ENCODE measurements at places on chromosomes 2 and 18.

GRCh38 chr18:13570216-13570615 lies 156.1 kb downstream of the FAM210A start:
- DNase-seq: no peak

DNA sequence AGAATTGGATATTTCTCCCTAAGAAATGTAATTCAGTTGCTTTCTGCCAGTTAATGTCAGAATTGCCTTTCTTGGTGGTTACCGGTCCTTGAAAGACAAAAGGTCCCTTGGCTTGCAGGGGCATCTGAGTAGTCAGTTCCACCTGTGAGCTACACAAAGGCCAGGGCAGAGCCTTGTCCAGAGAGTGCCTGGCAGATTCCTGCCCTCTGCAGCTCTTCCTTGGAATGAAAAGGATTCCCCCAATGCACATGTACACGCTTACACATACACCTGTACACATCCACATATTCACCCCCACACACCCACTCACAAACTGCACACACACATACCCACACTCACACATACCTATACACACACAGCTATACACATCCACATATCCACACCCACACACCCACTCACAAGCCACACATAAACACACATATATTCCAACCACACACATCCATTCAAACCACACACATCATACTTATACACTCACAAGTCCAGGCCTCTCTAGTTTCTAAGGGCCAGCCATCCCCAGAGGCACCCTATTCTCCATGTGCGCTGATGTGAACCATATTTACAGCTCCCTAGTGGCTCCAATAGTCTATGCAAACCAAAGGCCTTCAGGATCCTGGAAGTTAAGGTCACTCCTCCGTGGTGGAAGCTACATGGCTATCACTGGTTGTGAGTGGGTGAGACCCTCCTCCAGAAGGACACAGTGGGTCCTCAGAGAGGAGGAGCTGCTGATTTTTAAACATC lies 9.6 kb downstream of the CYRIA start:
- DNase-seq: no peak

DNA sequence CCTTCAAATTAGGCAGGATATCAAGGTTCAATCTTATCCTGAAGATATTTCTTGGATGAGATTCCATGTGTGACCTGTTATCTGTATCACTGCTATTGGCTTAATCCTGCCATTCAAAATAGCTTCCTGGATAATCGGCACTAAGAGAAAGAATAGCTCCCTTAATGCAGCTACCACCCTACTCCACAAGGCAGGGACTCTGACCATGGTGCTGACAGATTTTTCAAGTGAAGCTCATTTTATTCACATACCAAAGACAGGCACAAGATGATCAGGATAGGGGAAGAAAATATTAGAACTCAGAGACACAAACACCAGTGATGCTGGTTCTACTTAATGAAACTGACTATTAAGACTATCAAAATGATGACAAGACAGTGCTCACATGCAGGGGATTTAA lies 74.9 kb downstream of the ORC4 start:
- DNase-seq: no peak

GRCh38 chr2:164745012-164745797 lies 96.4 kb downstream of the COBLL1 start:
- no peak for DNase-seq

DNA sequence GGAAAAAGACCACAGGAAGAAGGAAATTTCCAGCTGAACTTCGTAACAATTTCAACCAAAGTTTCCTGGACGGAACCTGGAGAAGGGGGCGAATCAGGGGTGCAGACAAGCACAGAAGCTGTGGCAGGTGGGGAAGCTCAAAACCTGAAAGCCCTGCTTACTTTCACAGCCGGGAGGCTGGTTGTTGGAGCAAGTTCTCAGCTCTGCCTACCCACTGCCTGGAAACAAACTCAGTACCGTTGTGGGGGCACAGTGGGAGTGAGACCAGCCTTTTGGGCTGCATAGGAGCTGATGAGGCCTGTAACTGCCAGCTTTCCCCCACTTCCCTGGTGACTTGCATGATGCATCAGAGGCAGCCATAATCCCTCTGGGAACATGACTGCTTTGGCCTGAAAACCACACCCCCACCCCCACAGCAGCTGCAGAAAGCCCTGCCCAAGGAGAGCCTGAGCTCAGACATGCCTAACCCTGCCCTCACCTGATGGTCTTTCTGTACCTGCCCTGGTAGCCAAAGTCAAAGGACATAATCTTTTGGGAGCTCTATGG lies 207.0 kb upstream of the VWC2L start:
- DNase-seq: no peak

GRCh38 chr2:234914371-234915154 lies 37.3 kb upstream of the SH3BP4 start:
- DNase-seq: no peak

- no peak for DNase-seq
Measured at GRCh38 chr2:30486655-30487054, 39.6 kb downstream of the LCLAT1 start.

All from activated CD4-positive, alpha-beta T cell treated with anti-CD3 and anti-CD28 coated beads for 1 hour (primary cell).